ENCODE measurements at places on chromosomes 6 and 20. TPM values are rescaled to one million over a fixed set of nuclear protein-coding genes. Genes with fewer than 3 reads are reported as not detected.
A peak's percentile ranks its signal among the peaks of the same experiment; 100 is the strongest.

The TTK gene
- total RNA-seq, result 40.1 TPM

The BFSP1 gene
- total RNA-seq, result 3.2 TPM

The BYSL gene
- 48.5 TPM for total RNA-seq

The TPX2 gene
- total RNA-seq, result 159 TPM

The EYA2 gene
- total RNA-seq, result not detected

The TAAR5 gene
- not detected for total RNA-seq

The DZANK1 gene
- 2.0 TPM for total RNA-seq

The GJA10 gene
- total RNA-seq, result 1.3 TPM

The CFB gene
- total RNA-seq, result 0.12 TPM

The TUBB1 gene
- not detected for total RNA-seq

The FAM217B gene
- total RNA-seq, result 31.2 TPM

The TDP2 gene
- 40.5 TPM for total RNA-seq

The LTA gene
- total RNA-seq, result 21.8 TPM

- peak; percentile 83 for DNase-seq
- no peak overlapping the region for H3K4me3 ChIP-seq
- H3K36me3 ChIP-seq, result peaks cover 31% of the 10 kb centered on the region
- no peaks in the 10 kb centered on the region for H3K27me3 ChIP-seq
These were observed 7.3 kb downstream of the DNTTIP1 start for GRCh38 chr20:45798935-45799642.

DNA sequence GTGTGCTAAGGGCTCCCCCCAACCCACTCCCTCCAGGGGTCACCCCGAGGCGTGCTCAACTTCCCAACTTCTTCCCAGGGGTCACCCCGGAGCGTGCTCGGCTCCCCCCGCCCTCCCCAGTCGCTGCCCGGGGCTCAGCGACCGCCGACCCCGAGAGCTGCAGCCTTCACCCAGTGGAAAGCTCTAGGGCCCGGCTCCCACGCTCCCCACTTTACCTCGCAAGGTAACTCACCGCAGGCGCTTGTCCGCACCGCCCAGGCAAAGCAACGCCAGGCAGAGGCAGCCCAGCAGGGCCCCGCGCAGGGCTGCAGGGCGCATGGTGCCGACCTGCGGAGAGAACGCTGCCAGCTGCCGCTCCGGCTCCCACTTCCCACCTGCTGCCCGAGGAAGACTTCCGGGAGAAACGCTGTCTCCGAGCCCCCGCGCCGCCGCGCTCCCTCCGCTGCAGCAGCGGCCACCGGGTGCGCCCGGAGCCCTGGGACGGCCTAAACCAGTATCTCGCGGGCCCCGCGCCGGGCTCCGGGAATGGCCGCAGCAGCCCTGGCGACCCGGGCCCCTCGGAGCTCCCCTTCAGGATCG is 396 bp downstream of the RNASET2 start:
- H3K36me3 ChIP-seq, result peaks cover 4% of the 10 kb centered on the region
- peaks cover 60% of the 10 kb centered on the region for H3K4me1 ChIP-seq
- H3K27me3 ChIP-seq, result no peaks in the 10 kb centered on the region
- H3K27ac ChIP-seq, result peak overlapping the region; percentile 62
- DNase-seq, result no peak

DNA sequence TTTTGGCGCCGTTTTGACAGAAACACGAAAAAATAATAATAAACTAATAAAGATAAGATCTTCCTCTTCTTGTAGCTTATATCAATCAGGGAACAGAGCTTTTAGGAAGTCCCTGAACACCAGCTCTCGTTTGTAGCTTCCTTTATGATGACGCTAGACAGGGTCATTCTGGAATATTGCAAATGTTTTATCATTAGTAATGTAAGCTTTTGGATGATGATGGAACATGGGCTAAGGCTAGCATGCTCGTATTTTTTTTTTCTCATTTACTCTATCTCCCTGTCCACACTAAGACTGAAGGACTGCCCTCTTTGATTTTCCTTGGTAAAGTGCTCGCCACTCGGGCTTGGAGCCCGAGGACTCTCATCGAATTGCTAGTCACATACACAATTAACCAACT is 22.1 kb upstream of the POM121L2 start:
- peaks cover 15% of the 10 kb centered on the region for H3K4me1 ChIP-seq
- H3K4me3 ChIP-seq, result no peak overlapping the region
- no peak overlapping the region for H3K27ac ChIP-seq
- H3K36me3 ChIP-seq, result peaks cover 4% of the 10 kb centered on the region
- DNase-seq, result no peak

GRCh38 chr6:140774080-140774505 is 1358.6 kb upstream of the GJE1 start:
- peak; percentile 56 for DNase-seq
- H3K36me3 ChIP-seq, result peaks cover 33% of the 10 kb centered on the region
- peak overlapping the region; percentile 69 for H3K27ac ChIP-seq
- H3K27me3 ChIP-seq, result peaks cover 23% of the 10 kb centered on the region

DNA sequence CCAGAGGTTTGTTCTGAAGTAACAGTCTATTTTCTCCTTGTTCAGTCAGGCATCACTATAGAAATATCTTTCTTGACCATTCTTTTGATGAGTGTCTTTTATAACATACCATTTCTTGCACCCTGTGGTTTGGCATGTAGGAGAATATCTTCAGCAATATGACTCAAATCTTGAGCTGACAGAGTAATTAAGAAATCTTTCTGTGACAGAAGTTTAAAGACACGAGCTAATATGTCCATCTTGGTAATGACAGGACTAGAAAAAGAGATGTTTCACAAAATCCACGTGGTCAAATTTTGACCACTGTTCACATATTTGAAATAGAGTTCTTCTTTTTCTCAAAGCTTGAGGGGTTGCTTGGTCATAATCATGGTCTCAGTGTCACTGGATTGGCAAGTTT is 149.9 kb downstream of the MYB start:
- no peaks in the 10 kb centered on the region for H3K27me3 ChIP-seq
- no peak overlapping the region for H3K27ac ChIP-seq
- no peak overlapping the region for H3K4me3 ChIP-seq
- DNase-seq, result no peak
- peaks cover 21% of the 10 kb centered on the region for H3K4me1 ChIP-seq
- peaks cover 16% of the 10 kb centered on the region for H3K36me3 ChIP-seq

- no peaks in the 10 kb centered on the region for H3K27me3 ChIP-seq
- no peak overlapping the region for H3K27ac ChIP-seq
- DNase-seq, result no peak
- H3K36me3 ChIP-seq, result no peaks in the 10 kb centered on the region
- peaks cover 8% of the 10 kb centered on the region for H3K4me1 ChIP-seq
- no peak overlapping the region for H3K4me3 ChIP-seq
These were observed 7.3 kb downstream of the BPHL start for GRCh38 chr6:3125815-3126214.

GRCh38 chr6:53474010-53474409 is 70.9 kb downstream of the GCLC start:
- H3K27ac ChIP-seq, result no peak overlapping the region
- no peak for DNase-seq
- H3K4me3 ChIP-seq, result no peak overlapping the region
- H3K4me1 ChIP-seq, result peaks cover 2% of the 10 kb centered on the region

DNA sequence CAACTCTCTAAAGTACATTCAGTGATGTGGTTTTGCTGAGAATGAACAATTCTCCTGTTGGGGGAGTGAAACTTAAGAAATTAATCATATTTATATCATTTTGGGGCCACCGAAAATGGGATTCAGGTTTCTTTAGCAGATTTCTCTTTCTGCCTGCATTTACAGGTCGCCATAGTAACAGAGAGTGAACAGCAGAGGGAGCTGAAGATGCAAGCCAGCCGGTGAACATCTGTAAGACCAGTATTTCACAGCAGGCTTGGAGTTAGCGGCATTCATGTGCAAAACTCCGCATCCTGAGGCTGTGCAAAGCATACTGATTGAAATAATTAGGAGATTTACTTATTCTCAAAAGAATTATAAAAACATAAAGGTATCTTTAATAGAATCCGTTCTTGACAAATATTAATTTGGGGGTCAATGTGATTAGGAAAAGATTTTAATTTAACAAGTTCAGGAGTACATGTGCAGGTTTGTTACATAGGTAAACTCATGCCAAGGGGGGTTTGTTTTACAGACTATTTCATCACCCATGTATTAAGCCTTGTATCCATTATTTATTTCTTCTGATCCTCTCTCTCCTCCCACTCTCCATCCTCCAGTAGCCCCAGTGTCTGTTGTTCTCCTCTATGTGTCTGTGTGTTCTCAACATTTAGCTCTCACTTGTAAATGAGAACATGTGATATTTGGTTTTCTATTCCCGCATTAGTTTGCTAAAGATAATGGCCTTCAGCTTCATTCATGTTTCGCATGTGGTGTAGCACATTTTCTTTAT is 17.8 kb upstream of the HSF2 start:
- peak; percentile 69 for DNase-seq
- H3K36me3 ChIP-seq, result no peaks in the 10 kb centered on the region
- H3K4me1 ChIP-seq, result peaks cover 3% of the 10 kb centered on the region
- H3K27me3 ChIP-seq, result peaks cover 16% of the 10 kb centered on the region

DNA sequence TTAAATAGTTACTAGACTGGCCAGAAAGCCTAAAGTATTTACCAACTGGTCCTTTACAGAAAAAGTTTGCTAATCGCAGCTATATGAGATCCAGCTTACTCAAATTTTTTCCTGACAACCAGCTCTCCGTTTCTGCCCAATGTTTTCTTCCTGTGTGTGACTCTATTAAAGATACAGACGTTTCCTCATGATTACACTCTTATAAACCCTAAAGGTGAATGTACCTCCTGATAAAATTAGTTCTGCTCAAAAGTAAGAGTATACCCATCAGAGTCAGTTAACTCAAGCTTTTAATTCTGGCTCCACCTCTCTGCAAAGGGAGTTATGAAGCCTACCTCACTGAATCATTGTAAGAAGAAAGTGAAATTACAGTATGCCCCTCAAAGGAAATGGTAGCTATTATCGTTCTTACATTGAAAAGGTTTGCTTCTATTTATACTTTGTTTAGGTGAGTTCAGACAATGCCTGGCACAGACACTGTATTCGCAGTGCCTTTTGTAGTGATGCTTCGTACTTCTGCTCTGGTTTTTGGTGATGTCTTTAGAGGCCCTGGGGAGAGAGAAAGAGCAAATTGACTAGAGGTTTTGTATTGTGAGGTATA is 10.2 kb upstream of the MROH8 start:
- peaks cover 58% of the 10 kb centered on the region for H3K4me1 ChIP-seq
- H3K4me3 ChIP-seq, result peak overlapping the region; percentile 28
- H3K27me3 ChIP-seq, result no peaks in the 10 kb centered on the region
- H3K27ac ChIP-seq, result peak overlapping the region; percentile 77
- H3K36me3 ChIP-seq, result peaks cover 50% of the 10 kb centered on the region
- DNase-seq, result no peak

GRCh38 chr20:19098806-19099578 is 113.5 kb upstream of the SLC24A3 start:
- H3K4me3 ChIP-seq, result no peak overlapping the region
- no peak overlapping the region for H3K27ac ChIP-seq
- no peaks in the 10 kb centered on the region for H3K36me3 ChIP-seq
- H3K4me1 ChIP-seq, result no peaks in the 10 kb centered on the region
- DNase-seq, result no peak

- no peak overlapping the region for H3K4me3 ChIP-seq
- H3K27ac ChIP-seq, result no peak overlapping the region
- H3K4me1 ChIP-seq, result peaks cover 7% of the 10 kb centered on the region
- no peaks in the 10 kb centered on the region for H3K36me3 ChIP-seq
These were observed 16.5 kb upstream of the SPAG4 start for GRCh38 chr20:35598899-35599775.

GRCh38 chr6:11419763-11420453 is 117.6 kb upstream of the TMEM170B start:
- H3K4me1 ChIP-seq, result peaks cover 24% of the 10 kb centered on the region
- no peak for DNase-seq
- peaks cover 2% of the 10 kb centered on the region for H3K27me3 ChIP-seq
- no peak overlapping the region for H3K27ac ChIP-seq

- no peaks in the 10 kb centered on the region for H3K36me3 ChIP-seq
- no peak overlapping the region for H3K4me3 ChIP-seq
- H3K27ac ChIP-seq, result no peak overlapping the region
- DNase-seq, result no peak
- H3K27me3 ChIP-seq, result no peaks in the 10 kb centered on the region
- no peaks in the 10 kb centered on the region for H3K4me1 ChIP-seq
These were observed 1333.5 kb downstream of the KHDRBS2 start for GRCh38 chr6:60952500-60952899.

DNA sequence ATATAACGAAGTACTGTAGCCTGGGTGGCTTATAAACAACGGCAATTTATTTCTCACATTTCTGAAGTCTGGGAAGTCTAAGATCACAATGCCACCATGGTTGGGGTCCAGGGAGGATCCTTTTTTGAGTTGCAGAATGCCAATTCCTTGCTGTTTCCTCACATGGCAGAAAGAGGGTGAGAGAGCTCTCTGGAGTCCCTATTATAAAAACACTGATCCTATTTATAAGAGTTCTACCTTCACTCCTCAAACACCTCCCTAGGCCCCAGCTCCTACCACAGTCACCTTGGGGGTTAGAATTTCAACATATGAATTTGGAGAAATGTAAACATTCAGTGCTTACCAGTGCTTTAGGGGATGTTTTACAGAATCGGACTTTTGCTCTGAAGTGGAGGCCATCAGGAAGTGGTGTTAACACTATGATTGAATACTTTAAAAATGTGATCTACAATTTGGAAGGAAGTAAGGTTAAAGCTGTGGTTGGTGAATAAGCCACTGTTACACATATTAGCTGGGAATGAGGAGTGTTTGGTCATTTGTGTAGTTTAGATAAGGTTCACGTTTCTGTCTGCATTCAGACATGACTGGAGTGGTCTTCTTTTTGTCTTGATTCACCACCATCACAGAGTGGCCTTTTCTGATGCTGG is 79.9 kb upstream of the SPTLC3 start:
- H3K27ac ChIP-seq, result no peak overlapping the region
- peaks cover 8% of the 10 kb centered on the region for H3K4me1 ChIP-seq
- no peak overlapping the region for H3K4me3 ChIP-seq
- H3K36me3 ChIP-seq, result no peaks in the 10 kb centered on the region

- H3K27me3 ChIP-seq, result no peaks in the 10 kb centered on the region
- no peak overlapping the region for H3K4me3 ChIP-seq
- H3K27ac ChIP-seq, result no peak overlapping the region
- no peak for DNase-seq
- H3K36me3 ChIP-seq, result peaks cover 18% of the 10 kb centered on the region
These were observed 16.1 kb downstream of the DYNLRB1 start for GRCh38 chr20:34532320-34532719.

DNA sequence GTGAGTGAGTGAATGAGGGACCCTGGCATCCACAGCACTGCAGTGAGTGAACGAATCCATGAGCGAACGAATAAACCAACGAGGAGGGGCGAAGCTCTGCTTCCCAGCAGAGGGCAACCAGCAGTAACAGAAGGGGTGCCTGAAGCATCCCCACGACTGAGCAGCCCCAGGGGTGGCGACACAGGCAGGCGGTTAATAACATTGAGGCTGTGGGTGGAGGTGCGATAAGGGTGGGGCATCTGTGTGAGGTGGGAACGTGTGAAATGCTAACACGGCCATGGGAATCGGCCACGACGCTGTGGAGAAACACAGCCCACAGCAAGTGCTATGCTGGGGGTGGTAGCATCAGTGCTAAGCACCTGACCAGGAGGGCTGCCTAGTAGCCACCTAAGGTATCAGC is 75.9 kb downstream of the TAF4 start:
- no peaks in the 10 kb centered on the region for H3K4me1 ChIP-seq
- H3K27me3 ChIP-seq, result no peaks in the 10 kb centered on the region
- H3K4me3 ChIP-seq, result no peak overlapping the region

DNA sequence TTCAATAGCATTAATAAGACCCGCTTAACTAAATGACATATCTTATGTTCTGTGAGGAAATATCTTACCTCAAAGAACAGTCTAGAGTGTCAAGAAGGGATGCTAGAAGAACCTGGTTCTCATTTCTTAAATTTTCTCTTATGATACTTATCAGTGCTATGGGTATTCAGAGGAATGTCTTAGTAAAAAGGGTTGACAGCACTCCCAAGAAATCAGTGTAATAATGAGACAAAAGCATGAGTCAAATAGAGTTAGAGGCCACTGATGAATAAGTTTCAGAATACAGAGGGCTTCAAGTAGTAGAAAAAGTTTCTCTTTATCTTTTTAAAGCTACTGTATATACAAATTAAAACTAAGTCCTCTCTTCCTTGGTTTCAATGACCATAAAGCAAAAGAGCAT is 242.8 kb downstream of the GJA1 start:
- H3K4me1 ChIP-seq, result no peaks in the 10 kb centered on the region
- no peak overlapping the region for H3K27ac ChIP-seq
- H3K4me3 ChIP-seq, result no peak overlapping the region
- no peaks in the 10 kb centered on the region for H3K36me3 ChIP-seq
